ENCODE measurements at places on chromosomes 4 and X.

- no peak for DNase-seq
Measured at GRCh38 chr4:6134612-6135220, 65.6 kb downstream of the JAKMIP1 start.

DNA sequence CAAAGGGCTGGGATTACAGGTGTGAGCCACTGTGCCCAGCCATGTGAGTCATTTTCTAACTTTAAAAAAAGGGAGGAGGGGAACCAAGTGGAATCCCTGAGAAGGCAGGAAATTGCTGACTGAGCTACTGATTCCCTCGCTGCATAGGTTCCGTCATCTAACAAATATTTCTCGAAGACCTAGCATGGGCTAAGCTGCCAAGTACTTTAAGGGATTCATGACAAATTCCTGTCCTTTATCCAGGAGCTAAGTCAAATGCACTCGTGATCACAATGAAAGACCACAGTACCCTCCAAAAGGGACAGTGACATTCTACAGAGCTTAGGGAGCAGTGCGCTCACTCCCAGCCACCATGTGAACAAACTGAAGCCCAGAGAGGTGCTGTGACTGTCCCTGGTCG is 33.2 kb upstream of the MAN2B2 start:
- no peak for DNase-seq

DNA sequence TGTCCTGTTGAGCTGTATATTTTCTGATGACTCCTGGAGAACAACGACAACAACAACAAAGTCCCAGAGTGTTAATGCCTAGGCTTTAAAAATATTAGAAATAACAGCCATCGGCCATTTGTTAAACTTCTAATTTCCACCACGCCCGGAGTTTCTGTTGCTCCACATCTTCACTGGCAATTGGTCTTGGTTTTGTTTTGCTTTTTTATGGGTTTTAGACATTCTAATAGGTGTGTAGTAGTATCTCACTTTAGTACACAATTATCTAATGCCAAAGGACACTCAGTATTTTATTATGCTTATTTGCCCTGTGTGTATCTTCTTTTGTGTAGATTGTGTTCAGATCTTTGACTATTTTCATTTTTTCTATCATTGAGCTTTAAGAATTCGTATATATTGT is 5.0 kb downstream of the MAGEA12 start:
- no peak for DNase-seq

- no peak for DNase-seq
Measured at GRCh38 chrX:149060921-149061320, 444.2 kb downstream of the IDS start.

- DNase-seq = no peak
Measured at GRCh38 chr4:145731028-145731427, 51.1 kb downstream of the C4orf51 start.

DNA sequence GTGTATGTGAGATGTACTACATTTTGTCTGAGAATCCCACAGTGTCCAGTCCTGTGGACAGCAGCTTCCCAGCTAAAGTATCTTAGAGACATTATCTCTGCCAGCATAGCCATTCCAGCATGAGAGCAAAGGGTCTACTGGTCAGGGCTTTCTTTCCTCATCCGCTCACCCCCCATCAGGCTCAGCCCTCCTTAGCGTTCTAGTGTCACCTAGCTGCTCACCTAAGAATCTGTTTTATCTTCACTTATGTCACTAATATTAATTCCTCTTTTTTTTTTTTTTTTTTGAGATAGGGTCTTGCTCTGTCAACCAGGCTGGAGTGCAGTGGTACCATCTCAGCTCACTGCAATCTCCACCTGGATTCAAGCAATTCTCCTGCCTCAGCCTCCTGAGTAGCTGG is 15.6 kb downstream of the RUFY3 start:
- no peak for DNase-seq

DNA sequence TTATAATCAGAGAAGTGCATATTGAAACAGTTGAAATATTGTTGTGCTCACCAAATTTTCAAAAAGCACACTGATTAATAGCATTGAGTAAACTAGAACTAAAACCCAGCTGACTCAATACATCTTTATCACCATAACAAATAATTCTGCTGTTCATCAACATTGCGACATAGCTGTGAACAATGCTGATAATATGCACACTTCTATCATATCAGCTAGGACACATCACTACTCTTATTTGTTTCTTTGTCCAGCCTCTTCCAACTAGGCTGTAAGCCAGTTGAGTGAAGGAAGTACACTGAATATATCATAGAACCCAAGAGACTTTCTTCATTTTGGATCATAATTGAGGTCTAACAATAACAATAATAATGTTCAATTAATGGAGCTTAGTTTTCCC is 349.7 kb downstream of the IQCM start:
- DNase-seq = no peak

DNA sequence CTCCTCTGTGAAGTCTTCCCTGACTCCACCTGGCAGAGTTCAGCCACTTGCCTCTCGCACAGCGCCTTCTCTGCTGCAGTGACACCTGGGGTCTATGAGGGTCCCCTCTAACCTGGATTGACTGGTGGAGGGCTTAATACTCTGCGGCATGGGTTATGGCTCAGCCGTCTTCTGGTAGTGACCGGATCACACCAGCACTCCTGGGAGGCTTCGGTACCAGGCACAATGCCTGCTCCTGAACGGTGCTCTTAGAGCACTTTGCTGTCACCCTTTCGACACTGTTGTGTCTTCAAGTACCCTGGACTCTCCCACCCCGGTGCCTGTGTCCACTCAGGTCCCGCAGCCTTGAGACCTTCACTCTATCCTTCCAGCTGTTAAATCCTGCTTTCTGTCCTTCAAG is 50.0 kb downstream of the C4orf50 start:
- DNase-seq = no peak

DNA sequence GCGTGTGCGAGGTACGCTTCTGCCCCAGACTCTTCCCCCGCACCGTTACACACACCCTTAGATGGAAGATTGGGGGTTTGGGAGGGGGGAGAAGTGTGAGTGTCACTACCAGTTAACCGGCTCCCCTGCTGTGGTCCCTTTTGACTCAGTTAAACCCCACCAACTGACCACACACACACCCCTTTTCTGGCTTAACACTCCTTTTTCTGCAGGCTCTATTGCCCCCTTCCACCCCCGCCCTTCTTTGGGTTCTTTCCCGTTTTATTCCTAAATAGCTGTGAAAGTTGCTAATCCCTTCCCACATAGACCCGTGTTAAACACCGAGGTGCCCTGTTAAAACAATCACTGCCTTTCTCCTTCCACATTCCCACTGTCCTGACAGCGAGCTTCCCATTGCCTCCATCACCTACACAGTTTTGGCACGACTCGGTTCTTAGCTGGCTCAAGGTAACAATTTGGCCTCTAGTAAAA is 3.7 kb upstream of the NR3C2 start:
- no peak for DNase-seq

DNA sequence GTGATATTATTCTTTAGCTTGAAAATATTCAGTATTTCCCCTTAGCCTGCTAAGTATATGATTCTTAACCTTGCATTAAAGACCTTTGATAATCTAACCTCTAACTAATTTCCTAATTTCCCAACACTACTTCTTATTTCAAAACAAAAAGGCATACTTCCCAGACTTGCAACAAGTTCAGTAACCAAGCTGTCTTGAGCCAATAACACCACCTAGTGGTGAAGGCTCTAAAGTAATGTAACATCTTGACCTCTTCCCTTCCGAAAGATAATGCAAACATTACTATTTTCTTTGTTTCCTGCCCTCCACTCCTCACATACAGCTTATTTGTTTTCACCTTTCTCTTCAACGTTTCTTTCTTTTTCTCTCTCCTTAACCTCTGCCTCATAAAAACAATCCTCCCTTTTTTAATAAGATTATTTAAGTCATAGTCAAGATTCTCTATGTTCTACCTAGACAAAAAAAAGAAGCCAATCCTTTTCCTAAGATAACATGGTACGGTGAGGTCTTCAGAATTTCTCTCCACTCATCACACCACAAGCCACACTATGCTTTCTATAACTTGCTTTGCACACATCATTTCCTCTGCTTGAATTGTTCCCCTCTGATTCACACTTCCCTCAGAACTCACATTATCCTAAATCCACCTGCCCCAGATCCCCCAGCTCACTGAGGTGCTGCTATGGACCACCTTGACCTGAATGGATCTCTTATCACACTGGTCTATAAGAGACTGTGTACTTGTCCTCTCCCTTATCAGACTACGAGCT is 3.5 kb downstream of the FAT1 start:
- no peak for DNase-seq

- peak; percentile 57 for DNase-seq
Measured at GRCh38 chr4:2932951-2933565, 30.1 kb downstream of the NOP14 start.

GRCh38 chr4:100722866-100723459 is 205.1 kb upstream of the EMCN start:
- DNase-seq = no peak

DNA sequence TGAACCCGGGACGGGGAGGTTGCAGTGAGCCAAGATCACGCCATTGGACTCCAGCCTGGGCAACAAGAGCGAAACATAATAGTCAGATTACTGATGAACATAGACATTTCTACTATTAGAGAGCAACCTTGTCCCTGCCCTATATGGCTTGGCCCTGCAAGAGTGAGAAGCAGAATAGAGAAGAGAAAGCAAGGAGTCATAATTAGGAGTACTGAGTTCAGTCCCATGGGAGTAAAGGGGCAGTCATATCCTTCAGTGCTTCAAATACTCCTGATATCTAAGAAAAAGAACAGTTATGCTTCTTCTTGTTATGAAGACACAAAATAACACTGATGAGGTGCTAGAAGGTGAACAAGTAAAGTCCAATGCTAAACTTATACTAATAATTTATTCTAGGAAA is 33.8 kb downstream of the CLDN2 start:
- no peak for DNase-seq

DNA sequence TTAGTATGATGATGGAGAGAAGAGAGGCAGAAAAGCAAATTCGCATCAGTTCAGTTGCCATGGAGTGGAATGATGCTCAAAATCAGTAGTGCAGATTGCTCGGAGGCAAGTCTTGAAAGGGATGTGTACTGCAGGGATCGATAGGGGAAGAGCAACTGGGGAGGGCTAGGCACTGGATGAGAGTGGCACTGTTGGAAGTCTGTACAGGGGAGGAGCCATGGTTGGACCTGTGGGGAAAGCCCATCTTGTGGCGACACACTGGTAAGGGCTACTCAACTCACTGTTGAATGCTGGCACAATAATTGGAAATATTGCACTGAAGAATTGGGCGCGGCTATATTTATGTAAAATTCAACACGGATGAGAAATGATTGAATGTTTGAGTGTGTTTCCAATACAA is 1.2 kb downstream of the RAB9B start:
- DNase-seq = no peak

- DNase-seq = no peak
Measured at GRCh38 chrX:18561020-18561419, 110.9 kb downstream of the RS1 start.

DNA sequence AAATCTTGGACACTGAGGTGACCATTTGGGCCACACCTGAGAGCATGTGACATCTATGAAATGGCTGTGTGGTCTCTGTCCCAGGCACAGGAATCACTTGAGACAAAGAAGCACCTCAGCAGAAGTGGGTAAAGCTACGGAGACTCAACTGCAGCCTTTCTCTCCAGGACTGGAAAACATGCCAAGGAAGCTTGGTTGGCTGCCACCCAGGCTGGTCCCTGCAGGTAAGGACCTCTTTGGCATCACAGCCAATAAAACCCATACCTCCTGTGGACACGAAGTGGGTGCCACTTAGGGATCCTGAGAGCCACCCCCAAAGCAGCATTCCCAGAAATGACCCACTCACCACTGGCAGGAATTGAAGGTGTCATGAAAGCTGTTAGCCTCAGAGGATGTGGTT is 74.6 kb downstream of the LEF1 start:
- no peak for DNase-seq

DNA sequence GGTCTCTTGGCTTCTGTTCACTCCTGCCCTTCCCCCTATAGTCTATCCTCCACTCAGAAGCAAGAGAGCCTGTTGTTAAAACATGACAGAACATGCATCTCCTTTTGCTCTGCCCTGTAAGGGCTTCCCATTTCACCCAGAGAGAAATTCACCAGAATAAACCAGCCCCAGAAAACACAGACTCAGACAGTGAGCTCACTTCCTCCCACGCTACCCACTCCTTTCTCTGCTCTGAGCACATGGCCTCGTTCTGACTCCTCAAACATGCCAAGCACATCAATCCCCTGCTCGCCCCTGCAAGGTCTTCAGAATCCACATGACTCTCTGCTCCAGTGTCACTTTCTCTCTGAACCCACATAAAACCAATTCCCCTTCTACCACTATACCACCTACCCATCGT is 50.4 kb downstream of the MID1 start:
- peak; percentile 64 for DNase-seq

DNA sequence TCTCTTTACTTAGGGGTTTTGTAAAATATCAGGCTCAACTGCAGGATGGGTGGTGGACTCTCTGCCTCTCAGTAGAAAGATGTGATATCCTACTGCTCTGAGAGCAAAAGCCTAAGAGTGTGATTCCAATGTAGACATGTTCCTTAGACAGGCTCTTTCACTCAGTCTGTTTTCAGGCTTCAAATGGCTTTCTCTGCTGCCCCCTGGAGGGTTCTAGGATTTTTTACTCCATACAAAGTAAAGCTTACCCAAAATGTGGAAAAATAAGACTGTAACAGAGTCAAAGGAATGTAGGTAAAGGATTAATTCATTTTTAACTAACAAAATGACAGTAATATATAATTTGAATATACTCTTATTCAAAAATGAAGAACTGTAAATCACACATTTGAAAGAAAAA is 32.1 kb downstream of the ZGRF1 start:
- peak; percentile 57 for DNase-seq

GRCh38 chr4:159235779-159236368 is 133.0 kb downstream of the RAPGEF2 start:
- no peak for DNase-seq

GRCh38 chr4:104163820-104164219 is 330.9 kb downstream of the CXXC4 start:
- DNase-seq = no peak

- DNase-seq = no peak
Measured at GRCh38 chr4:74583089-74583700, 138.3 kb downstream of the AREG start.

- DNase-seq = no peak
Measured at GRCh38 chr4:123617791-123618190, 221.2 kb downstream of the SPRY1 start.

- peak; percentile 46 for DNase-seq
Measured at GRCh38 chr4:41135801-41136200, 78.5 kb downstream of the APBB2 start.

- no peak for DNase-seq
Measured at GRCh38 chr4:84722720-84723119, 139.8 kb downstream of the CDS1 start.

All from islet precursor cell (in vitro differentiated cells).